ENCODE measurements at places on chromosomes 5 and 9.

DNA sequence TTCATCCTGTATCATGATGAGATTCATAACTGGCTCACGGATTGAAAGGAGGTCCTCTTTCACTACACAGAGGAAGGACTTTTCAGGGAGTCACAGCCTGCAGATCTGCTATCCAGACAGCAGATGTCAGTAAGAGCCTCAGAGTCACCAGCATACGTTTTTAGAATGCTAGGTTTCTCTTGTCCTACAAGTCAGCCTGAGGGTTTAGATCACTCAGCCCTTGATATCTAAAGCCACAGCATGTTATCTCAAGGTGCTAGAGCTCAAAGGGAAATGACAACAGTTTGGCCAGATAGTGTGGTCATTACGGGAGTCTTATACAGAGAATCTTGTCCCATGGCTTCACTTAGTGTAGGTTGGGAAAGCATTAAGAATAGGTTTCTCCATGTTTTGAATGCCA, 30.9 kb upstream of the SLC46A2 start:
- DNase-seq: no peak

DNA sequence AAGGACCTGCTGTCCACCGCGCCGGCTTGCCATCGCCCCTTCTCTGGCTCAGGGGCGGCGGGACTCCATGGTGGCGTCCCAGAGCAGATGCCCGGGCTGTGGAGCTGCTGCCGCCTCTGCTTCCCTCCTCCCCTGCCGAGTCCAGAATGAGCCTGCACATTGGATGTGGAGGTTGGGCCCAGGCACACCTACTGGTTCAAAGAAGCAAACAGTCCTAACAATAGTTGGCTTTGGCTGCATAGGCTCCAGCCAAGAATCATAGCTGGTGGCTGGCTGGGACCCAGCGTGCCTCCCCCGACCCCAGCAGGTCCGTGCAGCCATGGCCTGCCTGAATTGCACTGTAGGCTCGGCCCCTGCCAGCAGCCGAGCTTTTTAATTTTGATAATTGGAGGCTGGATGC, 25.8 kb downstream of the ADAMTSL2 start:
- DNase-seq: no peak

GRCh38 chr5:63953217-63953616, 9.0 kb downstream of the HTR1A start:
- DNase-seq: no peak

DNA sequence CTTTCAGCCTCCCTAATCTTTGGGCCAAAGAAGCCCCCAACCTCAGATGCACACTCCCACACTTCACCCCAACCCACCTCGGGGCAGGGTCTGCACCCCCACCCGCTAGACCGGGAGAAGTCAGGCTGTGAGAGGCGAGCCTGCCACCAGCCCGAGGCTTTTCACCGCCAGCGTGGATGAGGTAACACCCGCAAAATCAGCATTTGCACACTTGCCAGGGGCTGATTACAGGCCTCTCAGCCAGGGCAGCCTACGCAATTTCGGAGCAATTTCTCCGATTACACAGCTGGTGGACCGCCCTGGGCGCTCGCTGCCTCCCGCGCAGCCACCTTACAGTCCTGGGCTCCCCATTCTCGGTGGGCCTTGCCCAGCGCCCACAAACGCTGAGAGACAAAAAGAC, 68.5 kb downstream of the FOXD1 start:
- no peak for DNase-seq

DNA sequence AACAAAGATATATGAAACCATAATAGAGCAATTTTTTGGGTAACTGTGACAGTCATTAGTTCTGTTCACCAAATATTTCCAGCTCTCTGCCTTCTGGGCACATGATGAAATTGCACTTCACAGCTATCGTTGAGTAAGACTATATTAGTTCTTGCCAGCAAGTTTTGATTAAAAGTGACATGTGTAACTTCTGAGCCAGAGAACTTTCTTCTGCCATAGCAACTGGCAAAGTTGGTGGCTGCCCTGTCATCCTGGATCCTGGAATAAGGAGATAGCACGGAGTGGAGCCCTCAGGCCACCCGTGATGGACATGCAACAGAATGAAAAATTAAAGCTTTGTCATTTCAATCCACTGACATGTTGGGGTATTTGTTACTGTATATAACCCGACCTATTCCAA, 194.4 kb upstream of the VCAN start:
- DNase-seq: no peak

DNA sequence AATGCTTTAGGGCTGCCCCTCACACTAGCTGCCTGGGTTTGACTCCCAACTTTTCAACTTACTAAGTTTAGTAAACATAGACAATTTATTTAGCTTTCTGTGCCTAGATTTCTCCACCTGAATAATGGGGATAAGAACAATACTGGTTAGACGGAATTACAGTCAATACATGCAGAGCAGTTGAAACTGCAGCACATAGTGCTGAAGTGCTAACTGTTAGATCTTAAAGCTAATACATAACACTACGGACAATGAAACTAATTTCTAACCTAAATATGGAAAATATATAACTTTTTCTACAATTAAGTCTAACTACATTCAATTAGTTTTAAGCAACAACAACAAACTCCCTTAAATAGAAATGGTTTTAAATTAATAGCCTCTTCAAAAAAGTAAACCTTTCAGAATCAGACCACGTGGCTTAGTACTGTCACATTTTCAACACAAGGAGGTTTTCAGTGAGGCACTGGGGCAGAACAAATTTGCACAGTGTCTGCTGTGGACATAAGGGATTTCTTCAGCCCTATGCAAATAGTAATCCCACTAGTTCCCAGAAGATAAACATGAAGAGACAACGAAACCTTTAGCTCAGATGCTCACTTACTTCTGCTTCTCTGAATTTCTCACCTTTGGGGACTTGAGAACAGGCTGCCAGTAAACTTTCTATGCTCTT, 293.4 kb downstream of the EDIL3 start:
- no peak for DNase-seq

DNA sequence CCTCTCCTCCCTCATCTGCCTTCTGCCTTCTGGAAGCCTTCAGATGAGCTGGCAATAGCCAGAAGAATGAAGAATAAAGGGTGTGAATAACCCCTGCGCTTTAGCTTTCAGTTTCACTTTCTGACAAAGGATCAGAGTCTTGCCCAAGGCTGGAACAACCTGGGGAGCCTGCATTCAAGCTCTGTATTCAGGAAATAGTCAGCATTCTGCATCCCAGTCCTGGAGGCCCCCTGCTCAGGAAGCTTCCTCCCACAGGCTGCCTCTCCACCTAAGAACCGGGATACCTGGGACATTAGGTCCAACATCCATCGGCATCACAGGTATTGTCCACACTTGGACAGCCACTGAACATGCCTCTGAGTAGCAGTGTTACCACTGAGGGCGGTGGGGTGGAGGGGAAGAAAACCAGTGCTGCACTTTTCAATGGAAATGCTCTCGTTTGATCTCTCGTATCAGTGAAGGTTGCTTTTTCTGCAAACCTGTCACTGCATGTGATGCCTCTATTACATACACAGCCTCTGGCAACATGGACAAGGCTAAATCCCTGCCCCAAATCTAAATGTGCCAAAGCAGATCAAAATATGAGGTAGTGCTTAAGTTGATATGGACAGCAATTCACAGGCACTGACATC, 39.8 kb upstream of the ACO1 start:
- peak; percentile 75 for DNase-seq

DNA sequence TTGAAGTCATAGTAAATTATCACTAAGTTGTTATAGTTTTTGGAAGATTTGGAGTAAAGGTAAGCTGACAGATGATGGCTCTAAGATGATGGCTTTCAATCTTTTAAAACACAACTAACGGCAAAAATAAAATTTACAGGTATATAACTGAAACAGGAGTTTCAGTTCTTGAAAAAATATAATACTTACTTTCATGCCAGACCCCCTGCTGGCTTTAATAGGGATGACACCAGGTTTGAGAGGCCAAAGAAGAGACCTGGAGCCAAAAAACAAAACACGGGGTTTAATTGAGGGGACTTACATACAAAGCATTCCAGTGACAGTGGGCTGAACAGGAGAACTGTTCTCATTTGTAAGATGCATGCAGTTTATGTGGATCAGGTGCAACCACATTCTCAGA, 301.7 kb upstream of the PCSK5 start:
- DNase-seq: no peak

DNA sequence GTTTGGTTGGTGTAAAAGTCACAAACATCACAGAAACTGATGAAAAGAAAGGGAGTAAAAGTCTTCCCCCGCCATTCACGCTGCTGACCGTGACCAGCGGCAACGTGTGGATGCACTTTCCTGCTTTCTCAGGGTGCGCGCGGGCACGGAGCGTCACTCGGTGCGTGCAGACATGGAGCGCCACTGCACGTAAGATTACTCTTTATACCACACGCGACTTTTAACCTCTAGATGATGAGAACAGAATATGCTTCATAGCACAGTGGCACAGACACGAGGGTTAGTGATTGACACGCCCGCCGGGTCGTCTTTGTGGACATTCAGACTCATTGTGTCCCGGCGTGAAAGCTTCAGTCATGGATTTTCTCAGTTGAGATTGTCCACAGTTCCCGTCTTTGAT, 15.7 kb downstream of the CEP72 start:
- no peak for DNase-seq

DNA sequence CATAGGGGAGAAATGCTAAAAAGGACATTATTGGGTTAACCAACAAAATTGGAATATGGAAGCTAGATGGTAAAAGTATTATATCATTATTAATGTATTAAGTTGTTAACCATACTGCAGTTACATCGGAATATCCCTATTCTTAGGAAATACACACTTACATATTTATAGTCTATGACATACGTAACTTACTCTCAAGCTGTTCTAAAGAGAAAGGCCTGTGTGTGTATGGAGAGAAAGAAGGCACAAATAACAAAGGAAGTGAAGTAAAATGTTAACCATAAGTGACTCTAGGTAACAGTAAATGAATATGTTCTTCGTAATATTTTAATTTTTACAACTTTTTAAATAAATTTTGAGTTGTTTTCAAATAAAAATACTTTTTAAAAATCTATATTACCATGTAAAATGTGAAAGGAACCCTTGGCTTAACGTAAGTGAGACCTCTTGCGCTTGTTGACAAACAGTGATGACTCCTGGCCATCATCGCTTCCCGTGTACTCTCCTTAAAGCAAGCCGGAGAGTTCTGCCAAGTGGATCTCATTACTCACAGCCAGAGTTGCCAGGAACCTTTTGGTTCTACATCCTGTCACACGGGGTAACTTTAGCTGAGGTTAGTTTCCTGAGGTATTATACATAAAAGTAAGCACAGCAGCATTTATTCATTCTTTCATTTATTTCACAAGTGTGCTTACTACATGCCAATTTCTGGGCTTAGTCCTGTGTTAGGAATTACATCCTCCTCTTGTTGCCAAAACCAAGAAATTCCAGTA, 165.4 kb downstream of the EPB41L4A start:
- DNase-seq: no peak

DNA sequence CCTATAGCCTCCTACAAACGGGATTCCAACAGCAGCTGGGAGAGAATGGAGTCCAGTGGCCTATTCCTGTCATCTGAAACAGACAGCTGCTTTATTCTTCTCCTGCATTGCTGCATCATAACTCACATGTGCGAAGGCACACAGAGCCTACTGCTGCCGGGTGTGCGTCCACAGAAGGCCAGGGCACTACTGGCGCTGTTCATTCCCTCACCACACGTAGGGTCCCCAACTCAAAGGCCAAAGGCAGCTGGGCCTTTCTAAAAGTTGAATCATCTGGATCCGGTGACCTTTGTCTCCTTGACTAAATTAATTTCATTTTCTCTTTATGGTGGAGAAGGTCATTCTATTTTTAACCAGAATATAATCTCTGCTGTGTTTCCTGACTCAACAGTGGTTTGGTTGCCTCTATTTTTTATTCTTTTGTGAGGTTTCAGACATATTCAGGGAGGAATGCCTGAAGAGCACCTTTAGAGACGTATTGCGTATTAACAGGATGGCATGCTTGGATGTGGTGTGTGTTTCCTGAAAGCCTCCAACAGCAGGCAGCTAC, 10.8 kb upstream of the SPATA24 start:
- no peak for DNase-seq

DNA sequence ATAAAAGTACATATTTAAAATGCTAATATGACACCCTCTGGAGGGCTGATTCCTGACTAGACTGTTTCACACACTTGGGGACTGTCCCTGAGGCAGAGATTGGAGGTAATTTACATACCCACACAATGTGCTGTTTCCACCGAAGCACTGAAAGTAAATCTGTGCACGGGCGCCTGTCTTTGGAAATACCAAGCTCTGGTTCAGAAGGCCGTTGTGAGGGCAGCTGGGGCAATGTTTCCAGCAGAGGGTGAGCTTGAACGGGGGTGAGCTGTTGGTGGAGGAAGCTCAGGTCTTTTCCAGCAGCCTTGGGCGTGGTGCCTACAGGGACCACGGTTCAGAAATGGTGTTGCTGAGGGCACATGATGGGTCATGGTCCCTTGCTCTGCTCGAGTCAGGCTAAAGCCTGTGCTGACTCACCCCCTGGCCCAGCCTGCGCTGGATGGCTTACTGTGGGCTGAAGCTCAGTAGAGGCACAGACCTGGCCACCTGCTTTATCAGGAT, 25.8 kb upstream of the HMCN2 start:
- no peak for DNase-seq

DNA sequence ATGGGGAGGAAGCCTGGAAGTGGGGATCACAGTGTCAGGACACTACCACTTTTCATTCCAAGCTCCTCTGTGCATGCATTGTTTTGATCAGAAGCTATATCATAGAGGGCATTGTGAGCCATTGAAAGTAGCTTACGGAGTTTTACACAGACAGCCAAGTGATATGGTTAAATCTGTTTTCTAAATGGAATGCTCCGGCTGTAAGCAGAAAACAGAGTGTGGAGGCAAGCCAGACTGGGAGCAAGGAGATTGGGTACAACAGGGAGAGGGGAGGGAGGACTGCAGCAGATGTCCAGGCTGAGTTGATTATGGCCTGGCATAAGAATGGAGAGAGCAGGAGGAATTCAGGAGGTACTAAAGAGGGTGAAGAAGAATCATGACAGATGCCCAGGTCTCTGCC, 15.5 kb upstream of the SOWAHA start:
- DNase-seq: no peak

DNA sequence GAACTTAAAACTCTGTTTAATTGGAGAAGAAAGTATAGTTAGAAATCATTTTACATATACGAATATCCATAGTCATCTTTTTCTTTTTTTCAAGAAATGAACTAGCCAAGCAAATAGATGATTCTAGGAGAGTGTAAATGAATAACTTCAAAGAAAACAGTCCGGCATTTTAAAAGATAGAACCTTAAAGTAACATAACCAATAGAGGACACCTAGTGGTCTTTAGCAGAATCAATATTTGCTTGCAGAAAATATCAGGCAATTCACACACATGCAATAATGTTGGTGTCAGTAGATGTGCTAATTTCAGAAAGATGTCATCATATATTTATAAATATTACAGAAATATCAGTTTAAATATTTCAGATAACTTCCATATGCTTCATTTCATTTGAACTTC, 57.1 kb downstream of the HCN1 start:
- DNase-seq: no peak

DNA sequence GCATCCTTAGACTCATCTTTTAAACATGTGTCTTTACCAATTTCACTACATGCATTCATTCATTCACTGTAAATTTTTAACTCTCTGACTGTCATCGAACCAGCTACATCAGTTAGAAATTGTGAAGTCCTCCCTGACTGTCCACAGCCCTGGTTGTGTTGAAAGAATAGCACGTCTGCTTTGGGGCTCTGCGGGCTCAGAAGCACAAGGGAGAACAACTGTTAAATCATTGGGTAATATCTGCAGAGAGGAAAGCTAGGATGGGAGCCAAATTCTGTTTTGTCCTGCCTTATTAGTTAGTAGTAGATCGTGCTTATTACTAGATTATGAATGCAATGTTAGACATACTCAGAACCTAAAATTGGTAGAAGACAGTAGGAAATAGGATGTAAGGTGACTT, 26.3 kb upstream of the FAM120AOS start:
- DNase-seq: no peak

- DNase-seq: no peak
These were observed 21.2 kb downstream of the GAS1 start for GRCh38 chr9:86926145-86926544.

Measured in iPS DF 6.9 (cell line).